ENCODE measurements at places on chromosomes 7 and 10.

DNA sequence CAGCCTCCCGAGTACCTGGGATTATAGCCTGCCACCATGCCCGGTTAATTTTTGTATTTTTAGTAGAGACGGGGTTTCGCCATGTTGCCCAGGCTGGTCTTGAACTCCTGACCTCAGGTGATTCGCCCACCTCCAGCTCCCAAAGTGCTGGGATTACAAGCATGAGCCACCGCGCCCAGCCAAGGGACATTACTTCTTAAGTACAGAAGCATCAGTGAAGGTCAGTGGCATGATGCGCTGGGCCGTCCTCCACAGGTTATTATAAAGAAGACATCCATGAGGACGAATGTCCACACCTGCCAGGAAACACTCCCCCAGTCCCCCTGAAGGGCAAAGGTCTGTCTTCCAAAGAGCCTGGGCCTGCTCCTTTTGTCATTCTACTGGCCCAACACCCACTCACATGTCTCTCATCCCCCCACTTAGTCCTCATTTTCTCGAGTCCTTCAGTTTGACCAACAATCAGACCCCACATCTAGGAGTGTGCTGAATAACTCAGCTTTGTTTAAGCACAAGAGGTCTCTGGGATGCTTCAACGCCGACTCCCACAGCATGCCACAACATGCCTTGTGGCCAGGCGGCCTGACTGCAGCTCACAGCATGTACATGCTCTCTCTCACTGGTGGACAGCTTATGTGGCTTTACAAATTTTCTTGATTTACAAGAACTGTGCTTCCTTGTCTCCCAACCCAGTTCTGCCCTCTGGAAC, 73.0 kb downstream of the CTBP2 start:
- no peak overlapping the region for H3K27ac ChIP-seq
- no peak overlapping the region for H3K4me3 ChIP-seq
- H3K36me3 ChIP-seq, result peaks cover 38% of the 10 kb centered on the region
- H3K4me1 ChIP-seq, result no peaks in the 10 kb centered on the region

- DNase-seq, result no peak
- H3K36me3 ChIP-seq, result no peaks in the 10 kb centered on the region
- no peak overlapping the region for H3K27ac ChIP-seq
- no peaks in the 10 kb centered on the region for H3K27me3 ChIP-seq
- no peak overlapping the region for H3K4me3 ChIP-seq
Measured at GRCh38 chr10:30558411-30558810, 71.1 kb downstream of the LYZL2 start.

DNA sequence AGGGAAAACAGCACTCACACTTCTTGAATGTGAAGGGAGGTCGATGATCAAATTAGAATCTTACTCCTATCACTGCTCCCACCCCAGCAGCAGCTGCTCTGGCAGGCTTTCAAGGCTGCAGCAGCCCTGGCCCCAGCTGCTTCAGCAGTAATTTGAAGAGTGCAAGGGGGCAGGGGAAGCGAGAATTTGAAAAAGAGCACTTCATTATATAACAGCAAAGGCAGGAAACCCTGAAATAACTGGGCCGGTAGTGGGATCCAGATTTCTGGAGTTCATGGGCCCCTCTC, 44.9 kb downstream of the MYPN start:
- no peak for DNase-seq
- peaks cover 3% of the 10 kb centered on the region for H3K27me3 ChIP-seq
- H3K4me1 ChIP-seq, result no peaks in the 10 kb centered on the region
- no peaks in the 10 kb centered on the region for H3K36me3 ChIP-seq
- no peak overlapping the region for H3K4me3 ChIP-seq

- no peak overlapping the region for H3K4me3 ChIP-seq
- DNase-seq, result no peak
- H3K27ac ChIP-seq, result no peak overlapping the region
- no peaks in the 10 kb centered on the region for H3K4me1 ChIP-seq
- H3K27me3 ChIP-seq, result 0 out of 2 replicates have a peak, but pooled peaks cover 7% of the 10 kb centered on the region
Measured at GRCh38 chr7:116752305-116753074, 80.5 kb downstream of the MET start.

DNA sequence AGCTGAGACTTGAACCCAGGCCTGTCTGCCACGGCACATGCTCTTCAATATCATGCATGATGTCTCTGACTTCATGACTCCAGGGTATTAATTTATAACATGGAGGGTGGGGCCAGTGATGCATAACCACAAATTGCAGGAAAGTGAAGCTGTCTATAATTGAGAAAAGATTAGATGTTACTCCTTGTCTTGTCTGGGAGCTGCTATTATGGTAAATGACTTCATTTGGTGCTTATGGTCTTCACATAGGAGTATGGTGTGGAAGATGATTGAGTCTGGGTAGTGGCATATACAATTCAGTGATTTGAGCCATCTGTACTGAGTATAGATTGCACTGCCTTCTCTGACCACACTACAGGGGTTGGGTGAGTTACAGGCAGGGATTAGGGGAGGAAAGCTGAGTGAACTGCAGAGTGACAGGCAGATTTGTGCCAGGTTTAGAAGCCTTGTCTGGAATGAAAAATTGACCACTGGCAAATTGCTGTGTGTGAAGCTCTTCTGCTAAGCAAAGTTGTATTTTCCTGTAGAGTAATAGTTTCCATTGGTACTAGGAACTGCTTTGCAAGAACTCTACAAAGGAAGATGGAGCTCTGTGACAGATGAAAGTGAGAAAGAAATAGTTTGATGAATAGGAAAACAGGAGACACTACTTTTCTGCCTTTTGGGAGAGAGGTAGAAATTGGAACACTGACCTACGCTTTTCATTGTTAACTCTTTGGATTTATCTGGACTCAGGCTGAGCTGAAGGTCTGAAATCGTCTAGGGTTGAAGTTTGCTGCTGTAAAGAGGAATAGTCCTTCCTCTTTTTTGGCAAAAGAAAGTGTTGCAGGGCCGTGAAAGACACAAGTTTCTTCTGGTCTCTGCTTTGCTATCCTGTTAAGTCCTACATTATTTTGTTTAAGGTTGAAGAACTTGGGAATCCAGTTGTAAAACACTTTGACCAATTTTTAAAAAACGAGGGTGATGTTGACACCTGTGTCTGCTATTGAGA, 2.7 kb downstream of the SND1 start:
- no peak overlapping the region for H3K27ac ChIP-seq
- no peak for DNase-seq
- peak overlapping the region; percentile 86 for H3K4me3 ChIP-seq
- peaks cover 61% of the 10 kb centered on the region for H3K4me1 ChIP-seq

DNA sequence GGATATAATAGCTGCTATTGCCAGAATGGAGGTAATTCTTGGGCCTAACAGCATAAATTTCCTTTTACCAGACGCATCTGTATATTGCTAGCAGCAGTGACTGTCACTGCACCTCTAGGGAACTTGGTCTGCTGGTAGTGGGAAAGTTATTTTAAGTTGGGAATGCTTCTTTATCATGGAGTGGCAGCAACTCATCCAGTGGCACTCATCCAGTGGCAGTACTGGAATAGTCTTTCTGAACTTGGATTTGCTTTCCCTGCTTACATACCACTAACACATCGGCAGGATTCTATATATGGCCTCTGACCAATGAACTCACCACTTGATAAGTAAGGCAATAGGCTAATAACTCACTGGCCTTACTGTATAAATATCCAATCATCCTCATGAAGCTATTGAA, 22.0 kb upstream of the ICA1 start:
- H3K36me3 ChIP-seq, result no peaks in the 10 kb centered on the region
- no peaks in the 10 kb centered on the region for H3K4me1 ChIP-seq
- H3K27ac ChIP-seq, result no peak overlapping the region

Measured in K562 (cell line).